ENCODE measurements at places on chromosomes 7 and 10.
A peak's percentile ranks its signal among the peaks of the same experiment; 100 is the strongest.

GRCh38 chr10:25982107-25982506, 48.1 kb downstream of the MYO3A start:
- DNase-seq, result no peak

DNA sequence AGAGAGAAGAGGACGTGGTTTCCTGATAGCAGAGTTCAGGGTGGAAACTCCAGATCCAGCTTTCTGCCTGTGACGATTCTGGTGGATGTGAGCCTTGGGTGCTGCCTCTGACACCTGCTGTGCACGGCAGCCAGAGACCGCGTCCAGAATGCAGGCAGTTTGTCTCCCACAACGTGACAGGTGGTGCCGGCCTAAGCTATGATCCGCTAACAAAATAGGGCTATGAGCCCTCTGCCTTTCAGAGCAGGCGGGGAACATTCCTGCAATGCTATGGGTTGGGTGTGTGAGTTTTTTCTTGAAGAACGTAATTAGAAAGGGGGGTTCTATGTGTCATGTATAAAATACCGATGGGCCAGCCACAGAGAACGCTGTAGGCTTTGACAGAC, 297.3 kb upstream of the PRKCQ start:
- no peak for DNase-seq

DNA sequence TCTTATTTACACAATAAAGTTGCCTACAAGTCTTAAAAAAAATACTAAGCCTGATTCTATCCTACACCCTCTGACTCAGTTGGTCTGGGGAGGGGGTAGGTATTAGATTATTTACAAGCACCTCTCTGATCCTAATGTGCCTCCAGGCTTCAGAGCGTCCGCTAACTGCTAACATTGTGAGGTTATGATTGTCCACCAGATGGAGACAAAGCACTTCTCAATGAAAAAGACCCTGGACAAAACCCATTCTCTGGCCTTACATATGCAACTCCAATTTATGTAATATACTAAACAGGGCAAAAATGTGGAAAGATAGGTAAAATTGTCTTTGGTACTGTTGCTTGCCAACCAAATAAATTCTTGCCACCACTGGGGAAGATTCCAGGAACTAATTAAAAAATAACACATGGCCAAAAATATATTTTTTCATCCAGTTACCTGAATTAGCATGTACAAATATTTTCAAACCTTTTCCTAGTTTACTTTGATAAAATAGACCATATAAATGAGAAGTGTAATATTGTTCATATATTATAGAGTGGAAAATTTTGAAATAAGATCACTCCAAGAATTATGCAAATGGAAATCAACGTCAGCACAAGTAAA, 92.4 kb downstream of the KIF20B start:
- peak; percentile 34 for DNase-seq

- no peak for DNase-seq
These were observed 29.6 kb downstream of the SLC16A12 start for GRCh38 chr10:89505640-89506275.

GRCh38 chr7:51009716-51010496, 227.2 kb upstream of the GRB10 start:
- no peak for DNase-seq

- DNase-seq, result no peak
These were observed 40.0 kb downstream of the ETV1 start for GRCh38 chr7:13949445-13949844.

DNA sequence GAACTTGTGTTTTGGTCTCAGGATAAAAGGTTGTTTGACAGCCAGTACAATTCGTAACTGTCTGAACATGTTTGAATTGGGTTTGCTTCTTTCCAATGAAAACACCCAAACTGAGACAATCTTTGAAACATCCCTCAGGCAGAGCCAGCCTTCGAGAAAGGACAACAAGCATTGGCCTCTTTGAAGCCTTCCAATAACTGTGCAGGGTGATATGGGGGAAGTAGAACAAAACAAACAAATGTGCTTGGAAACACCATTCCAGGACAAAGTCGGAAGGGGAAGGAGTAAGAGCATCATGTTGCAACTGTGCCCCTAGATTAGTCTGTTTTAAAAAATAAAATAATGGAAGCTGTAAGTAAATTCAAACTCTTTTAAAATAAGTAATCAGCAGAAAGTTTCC, 39.5 kb downstream of the IL2RA start:
- DNase-seq, result no peak

- no peak for DNase-seq
These were observed 95.3 kb downstream of the CUX1 start for GRCh38 chr7:101912716-101913110.

- no peak for DNase-seq
These were observed 129.1 kb downstream of the USP6NL start for GRCh38 chr10:11482306-11482705.

DNA sequence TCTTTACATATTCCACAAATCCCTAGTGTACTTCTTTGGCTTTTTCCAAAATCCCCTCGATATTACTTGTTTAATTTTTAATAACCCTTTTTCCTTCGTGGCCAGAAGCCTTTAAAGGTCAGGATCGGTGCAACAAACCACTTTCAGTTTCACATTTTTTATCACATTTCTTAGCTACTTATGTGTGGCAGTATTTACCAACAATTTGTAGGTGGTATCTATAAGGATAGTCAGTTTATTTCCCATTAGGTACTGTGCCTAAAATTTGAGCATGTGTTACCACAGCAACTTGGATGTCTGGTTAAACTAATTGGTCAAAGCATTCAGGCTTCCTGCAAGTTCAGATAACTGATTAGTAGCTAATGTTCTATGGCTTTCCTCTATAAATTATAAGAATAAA, 104.9 kb downstream of the CDK14 start:
- no peak for DNase-seq

GRCh38 chr10:78458983-78459638, 425.4 kb downstream of the RPS24 start:
- no peak for DNase-seq

GRCh38 chr10:132477398-132478340, 59.9 kb upstream of the INPP5A start:
- no peak for DNase-seq

GRCh38 chr10:20632696-20633095, 264.4 kb downstream of the NEBL start:
- DNase-seq, result no peak

DNA sequence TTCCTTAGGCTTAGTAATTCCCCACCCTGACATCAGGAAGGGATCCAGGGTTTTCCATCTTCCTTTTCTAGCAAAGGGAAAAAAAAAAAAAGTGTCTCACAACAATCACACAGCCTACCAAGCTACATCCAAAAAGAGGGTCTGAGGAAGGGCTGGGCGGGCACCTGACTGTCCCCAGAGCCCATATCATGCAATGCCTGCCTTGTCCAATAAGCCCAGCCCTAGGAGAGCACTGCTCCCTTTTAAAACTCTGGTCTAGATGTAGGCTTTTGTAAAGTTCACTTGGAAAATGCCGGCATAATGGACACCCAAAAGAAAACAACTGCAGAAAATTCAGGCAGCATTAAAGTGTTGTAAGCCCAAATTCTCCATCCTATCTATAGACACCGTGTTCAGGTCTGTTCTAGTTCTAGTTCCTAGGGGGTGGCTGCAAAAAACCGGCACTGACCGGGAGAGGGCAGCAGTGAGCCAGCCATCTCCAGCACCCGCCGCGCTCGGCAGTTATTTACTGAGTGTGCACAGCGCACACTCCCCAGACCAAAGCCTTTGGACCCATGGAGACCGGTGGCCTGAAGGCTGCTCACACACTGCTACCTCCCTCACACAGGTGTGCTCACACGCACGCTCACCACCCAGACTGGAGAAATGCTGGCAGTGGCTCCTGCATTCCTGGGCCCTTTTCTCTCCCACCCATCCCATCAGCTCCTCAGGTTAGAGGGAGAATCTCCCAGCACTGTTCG, 48.7 kb downstream of the PODXL start:
- DNase-seq, result no peak

GRCh38 chr7:144827621-144828020, 8.2 kb downstream of the TPK1 start:
- no peak for DNase-seq

DNA sequence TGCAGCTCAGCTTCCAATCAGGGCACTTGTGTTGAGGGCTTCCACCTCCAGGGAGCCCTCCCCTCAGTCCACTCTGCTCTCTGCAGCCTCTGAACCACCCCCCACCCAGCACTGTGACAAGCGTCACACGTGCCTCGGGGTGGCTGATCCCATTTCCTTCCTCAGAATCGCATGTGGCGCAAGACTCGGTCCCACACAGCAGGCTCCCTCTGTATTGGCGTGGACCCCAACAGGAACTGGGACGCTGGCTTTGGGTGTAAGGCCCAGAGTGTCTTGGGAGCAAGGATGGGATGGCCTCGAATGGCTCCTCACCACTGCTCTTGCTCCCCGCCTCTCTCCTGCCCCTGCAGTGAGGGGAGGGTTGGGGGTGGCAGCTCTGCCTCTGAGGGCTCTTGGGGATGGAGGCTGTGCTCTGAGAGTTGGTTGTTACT, 4.1 kb downstream of the CPA1 start:
- no peak for DNase-seq

DNA sequence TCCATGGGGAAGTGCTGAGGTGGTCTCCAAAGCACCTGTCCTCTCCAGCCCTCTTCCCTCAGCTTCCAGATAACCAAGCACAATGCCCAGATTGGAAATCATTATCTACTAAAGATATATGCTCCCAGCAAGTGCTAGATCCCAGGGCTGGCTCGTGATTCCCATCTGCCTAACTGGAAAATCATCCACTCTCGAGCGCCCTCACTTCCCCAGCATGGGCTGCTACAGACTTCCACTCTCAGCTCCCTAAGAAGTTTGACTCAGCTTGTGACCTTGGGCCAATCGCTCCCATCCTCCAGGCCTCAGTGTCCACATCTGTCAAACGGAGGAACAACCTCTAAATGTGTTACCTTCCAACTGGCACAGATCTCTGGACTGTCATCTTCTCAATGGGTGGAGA, 112.4 kb upstream of the ZMIZ1 start:
- no peak for DNase-seq

DNA sequence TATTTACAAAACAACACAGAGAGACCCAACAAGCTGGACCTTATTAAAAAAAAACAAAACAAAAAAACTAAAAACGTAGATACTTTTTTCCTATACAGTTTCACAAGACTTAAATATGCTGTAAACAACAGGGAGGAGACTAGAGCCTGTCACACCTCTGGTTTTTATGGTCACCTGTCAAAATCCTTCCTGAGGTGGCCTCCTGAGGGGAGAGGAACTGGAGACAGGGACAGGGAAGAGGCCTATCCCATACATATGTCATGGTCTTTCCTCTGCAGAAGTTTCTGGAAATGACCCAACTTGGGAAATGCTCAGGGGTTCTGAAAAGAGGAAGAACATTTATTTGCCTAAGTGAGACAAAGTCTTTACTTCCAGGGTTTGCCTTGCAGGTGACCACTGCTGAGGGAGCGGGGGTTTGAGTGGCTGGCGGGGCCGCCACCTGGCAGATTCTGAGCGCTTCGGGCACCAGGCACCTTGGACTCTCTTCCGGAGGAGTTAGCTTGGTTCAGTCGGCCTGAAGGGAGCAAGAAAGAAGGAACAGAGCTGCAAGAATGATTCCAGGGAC, 18.3 kb downstream of the CPA1 start:
- DNase-seq, result no peak

DNA sequence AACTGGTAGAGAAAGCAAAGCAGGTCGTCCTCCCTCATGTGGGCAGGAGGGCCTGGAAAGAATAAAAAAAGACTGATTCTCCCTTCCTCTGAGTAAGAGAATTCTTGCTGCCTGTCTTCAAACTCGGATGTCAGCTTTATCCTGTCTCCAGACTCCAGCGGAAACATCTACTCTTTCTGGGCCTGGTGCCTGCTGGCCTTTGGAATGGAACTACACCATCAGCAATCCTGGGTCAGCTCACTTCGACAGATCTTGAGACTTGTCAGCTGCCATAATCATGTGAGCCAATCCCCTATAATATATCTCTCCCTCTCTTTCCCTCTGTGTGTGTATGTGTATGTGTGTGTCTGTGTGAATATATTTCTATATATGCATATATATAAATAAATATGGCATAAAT, 411.0 kb upstream of the DPP6 start:
- DNase-seq, result no peak

DNA sequence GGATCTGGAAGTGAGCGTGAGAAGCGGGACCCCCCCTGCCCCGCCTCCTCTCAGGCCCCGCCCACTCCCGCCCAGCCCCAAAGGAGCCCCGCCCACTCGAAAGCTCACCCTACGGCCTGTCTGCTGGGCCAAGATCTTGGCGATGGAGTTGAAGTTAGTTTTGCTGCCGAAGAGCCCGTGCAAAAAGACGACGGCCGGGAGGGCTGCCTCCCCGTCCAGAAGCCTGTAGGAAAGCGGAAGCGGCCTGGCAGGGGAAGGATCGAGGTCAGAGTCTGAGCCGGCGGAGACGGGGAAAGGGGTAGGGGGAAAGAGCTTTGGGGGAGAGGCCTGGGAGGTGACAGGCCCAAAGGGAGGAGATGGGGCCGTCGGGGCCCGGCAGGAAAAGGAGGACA, 386 bp downstream of the ABHD11 start:
- no peak for DNase-seq

DNA sequence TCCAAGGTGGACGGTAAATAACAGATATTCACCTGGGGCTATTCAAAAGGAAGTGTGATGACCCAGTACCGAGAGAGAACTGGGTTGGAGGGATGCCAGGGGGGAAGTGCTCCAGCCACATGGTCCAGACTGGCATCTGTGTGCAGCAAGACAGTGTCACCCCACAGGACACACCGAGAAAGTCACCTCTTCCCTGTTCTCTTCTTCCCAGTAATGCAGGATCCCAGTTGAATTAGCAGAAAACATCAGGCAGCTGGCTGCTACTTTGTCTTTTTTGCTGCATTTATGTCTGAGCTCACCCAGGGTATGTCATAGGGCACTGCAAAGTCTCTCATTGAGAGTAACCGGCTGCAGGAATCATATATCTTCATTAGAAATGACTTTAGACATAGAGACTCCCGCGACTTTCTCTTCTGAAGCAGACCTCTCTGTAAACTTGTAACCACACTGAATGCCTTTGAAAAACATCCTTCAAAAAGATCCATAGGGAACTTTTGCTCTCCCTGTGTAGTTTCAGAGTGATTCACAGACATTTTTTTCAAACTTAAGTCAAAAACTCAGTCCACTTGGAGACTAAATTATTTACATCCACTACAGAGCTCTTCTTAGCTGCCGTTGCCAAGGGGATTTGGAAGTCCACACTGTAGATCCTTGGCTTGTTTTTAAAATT, 609.0 kb upstream of the DPP6 start:
- DNase-seq, result no peak

- no peak for DNase-seq
These were observed 49.0 kb upstream of the ZRANB1 start for GRCh38 chr10:124892905-124893304.
